ENCODE measurements at places on chromosomes 6 and 20.

DNA sequence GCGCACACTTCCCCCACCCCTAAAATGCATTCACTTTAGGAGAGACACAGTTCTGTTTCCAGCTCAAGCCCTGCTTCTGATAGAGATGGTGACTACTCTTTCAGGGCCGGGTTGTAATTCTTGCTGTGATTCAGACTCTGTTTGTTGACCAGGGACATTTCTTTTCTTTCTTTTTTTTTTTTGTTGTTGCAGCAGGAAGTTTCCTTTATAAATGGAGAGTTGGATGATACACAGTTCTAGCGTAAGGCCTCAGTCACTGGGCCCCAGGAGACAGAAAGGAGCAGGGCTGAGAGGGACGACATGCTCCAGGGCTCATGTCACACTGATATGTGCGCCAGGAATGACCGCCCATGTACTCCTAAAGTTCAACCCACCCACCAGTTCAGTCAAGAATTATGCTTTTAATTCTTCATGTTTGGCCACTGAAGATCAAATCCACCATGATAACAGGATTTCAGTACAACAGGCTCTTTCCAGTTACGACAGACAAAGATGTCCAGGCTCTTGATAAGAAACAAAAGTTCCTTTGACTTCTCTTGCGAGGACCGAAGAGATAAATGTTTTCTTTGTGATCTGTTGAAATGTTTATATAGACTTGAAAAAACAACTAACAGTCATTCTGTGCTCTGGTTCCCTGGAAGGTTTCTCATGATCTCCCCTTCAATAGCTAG lies 142.5 kb downstream of the CD164 start:
- no peak for DNase-seq

GRCh38 chr6:162688751-162689345 lies 38.7 kb downstream of the PRKN start:
- DNase-seq = no peak

GRCh38 chr6:106117579-106117978 lies 31.4 kb downstream of the PRDM1 start:
- peak; percentile 44 for DNase-seq

- DNase-seq = no peak
These were observed 234.4 kb upstream of the MCHR2 start for GRCh38 chr6:100228437-100228833.

- DNase-seq = no peak
These were observed 1019.5 kb upstream of the MAP3K7 start for GRCh38 chr6:91606148-91606901.

GRCh38 chr6:107531868-107532267 lies 42.0 kb downstream of the SOBP start:
- no peak for DNase-seq

- no peak for DNase-seq
These were observed 31.5 kb downstream of the BANF2 start for GRCh38 chr20:17731233-17731632.

DNA sequence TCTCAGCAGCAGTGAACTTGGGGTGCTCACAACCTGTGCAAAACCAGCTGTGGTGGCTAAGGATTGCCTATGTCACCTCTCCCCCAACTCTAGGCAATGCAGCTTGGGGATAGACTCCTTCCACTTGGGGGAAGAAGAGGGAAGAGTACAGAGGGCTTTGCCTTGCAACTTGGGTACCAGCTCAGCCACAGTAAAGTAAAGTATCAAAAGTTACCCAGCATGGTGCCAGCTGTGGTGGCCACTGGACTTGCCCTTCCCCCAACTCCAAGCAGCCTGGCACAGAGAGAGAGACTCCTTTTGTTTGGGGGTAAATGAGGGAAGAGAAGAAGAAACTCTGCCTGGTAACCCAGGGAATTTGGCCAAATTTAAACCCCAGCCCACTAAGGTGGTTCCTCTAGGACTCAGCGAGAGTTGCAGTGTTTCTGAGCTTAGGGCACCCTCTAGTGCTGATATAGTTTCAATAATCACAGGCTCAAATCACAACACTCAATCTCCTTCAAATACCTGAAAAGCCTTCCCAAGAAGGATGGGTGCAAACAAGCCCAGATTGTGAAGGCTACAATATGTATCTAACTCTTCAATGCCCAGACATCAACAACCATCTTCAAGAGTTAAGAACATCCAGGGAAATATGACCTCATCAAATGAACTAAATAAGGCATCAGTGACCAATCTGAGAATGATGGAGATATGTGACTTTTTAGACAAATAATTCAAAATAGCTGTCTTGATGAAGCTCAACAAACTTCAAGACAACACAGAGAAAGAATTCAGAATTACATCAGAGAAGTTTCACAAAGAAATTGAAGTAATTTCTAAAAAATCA lies 7.6 kb upstream of the DEFB129 start:
- DNase-seq = no peak
